Endodermal cell (in vitro differentiated cells): ENCODE measurements at places on chromosomes 7 and 10. TPM values are rescaled to one million over a fixed set of nuclear protein-coding genes. Genes with fewer than 3 reads are reported as not detected.

The MSMB gene
- total RNA-seq = 1.7 to 2.4 TPM (median 2.0 TPM) in 3 replicates

The NEURL1 gene
- 0.37 and 0.61 TPM in 2 replicates for total RNA-seq

DNA sequence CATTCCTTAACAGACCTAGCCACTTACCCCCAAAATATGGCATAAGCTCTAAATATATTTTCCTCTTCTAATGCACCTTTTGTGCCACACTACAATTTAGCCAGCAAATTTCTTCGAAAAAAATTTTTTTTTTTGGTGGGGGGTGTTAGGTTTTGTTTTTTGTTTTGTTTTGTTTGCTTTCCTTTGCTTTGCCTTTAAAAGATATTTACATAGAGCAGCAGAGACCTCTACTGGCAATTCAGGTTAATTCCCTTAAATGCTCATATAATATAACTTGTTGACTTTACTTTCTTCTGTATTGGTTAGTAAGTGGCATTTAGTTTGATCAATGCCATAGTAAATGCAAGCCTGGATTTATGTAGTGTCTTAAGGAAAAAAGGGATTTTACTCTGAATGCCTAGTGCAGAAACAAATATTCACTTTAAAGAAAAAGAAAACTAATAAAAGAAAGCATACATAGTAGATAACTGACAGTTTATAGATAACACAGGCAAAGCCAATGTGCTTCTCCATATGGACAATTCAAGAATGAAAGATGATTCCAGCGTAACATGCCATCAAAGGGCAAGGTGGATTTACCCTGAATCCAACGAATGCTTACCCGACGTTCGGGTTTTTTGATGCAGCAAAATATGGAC is 1250.6 kb downstream of the GATA3 start:
- DNase-seq = no peak

- no peak for DNase-seq
Measured at GRCh38 chr10:131829156-131829930, 71.5 kb upstream of the PPP2R2D start.

GRCh38 chr7:138668229-138668596 is 32.9 kb downstream of the SVOPL start:
- no peak for DNase-seq

DNA sequence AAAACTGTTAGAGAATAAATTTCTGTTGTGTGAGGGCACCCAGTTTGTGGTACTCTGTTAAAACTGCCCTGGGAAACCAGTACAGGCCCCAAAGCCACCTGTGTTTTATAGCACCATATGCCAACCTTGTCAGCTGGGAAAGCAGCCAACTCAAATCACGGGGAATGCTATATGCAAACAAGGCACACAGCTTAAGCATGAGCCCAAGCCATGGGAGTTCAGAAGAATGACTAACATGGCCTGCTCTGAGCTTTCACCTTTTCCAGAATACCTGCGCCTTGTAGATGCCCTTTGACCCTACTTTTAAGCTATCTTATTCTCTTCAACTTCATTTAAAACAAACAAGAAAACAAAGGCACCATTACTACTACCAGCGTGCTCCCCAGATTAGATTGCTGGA is 5.5 kb upstream of the SLC25A13 start:
- no peak for DNase-seq

DNA sequence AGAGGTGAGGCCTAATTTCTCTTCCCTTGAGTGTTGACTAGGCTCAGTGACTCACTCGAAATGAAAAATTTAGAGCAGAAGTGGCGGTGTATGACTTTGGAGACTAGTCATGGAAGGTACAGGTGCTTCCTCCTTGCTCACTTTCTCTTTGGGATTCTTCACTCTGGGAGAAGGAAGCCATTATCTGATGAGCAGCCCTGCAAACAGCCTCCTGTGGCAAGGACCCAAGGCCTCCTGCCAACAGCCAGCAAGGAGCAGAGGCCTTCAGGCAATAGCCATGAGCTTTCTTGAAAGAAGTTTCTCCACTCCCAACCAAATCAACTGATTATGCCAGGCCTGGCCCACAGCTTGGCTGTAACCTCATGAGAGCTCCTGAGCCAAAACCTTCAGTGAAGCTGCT is 369.6 kb upstream of the VWC2 start:
- DNase-seq = no peak

- peak; percentile 36 for DNase-seq
Measured at GRCh38 chr10:556971-557637, 132.4 kb downstream of the DIP2C start.

- DNase-seq = no peak
Measured at GRCh38 chr7:138359870-138360559, 100.0 kb upstream of the TRIM24 start.
